HS-27A (cell line): ENCODE measurements at places on chromosomes 1 and 21.

- DNase-seq = peak; percentile 94
Observed at GRCh38 chr1:100597061-100597741, 59.3 kb downstream of the GPR88 start.

DNA sequence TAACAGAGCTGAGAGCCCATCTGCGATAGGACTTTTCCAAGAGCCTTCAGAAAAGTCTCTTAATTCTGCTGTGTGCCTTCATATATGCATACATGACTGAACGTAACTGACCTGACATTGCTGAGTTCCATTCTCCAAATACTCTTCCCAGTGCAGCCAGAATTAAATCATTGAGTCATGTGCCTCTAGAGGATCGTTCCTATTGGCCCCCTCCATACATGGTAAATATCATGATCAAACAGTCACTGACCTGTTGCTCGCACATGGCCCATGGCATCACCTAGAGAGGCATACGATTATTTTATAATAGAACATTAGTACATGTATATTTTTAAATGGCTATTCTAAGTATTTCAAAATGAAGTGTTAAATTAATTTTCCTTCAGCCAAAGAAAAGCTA lies 186.8 kb downstream of the PBX1 start:
- DNase-seq = no peak

GRCh38 chr1:230317823-230318819 lies 108.0 kb downstream of the PGBD5 start:
- no peak for DNase-seq

DNA sequence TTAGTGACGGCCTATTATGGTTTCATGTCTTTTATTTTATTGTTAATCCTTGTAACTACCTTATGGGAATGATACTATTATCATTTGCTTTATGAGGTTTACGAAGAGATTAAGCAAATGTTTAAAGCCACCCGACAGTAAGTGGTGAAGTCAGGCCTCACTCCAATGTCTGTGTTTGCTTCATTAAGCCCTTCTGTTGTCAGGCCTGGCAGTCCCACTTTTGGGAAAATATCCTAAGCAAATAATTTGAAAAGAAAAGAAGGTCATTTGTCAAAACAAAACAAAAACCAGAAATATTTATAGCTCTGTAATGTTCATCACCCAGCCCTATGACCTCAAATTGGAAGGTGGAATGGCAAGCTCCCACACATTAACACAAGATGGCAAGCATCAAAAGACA lies 40.7 kb upstream of the USP24 start:
- DNase-seq = no peak

DNA sequence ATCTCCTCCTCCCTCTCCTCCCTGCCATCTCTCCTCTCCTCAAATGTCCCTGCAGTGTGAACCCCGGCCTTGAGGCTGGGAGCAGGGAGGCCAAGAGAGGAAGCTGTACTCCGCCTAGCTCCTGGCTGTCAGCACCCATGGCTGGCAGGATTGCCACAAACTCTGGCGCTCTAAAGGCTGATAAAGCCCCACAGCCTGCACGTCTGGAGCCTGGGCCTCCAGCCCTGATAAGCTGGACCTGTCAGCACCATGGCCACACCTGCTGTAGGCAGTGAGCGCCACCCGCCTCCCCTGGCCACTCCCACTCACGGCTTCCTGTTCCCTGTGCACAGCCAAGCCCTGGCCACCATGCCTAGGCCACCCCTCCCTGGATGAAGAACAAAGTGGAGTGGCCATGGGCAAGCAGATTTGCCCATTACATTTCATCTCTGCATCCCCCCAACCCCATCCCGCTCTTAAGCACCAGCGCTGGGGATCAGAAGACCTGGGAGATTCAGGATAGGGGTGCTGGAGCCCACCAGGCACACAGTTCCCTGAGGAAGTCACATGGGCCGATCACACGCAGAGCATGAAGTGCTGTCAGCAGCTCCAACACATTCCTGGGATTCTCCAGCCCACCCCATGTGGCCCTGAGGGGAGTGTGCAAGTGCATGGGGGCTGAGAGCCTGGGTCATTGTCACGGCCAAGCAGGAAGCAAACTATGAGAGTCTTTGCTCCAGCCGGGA lies 24.2 kb upstream of the NPPB start:
- DNase-seq = no peak

DNA sequence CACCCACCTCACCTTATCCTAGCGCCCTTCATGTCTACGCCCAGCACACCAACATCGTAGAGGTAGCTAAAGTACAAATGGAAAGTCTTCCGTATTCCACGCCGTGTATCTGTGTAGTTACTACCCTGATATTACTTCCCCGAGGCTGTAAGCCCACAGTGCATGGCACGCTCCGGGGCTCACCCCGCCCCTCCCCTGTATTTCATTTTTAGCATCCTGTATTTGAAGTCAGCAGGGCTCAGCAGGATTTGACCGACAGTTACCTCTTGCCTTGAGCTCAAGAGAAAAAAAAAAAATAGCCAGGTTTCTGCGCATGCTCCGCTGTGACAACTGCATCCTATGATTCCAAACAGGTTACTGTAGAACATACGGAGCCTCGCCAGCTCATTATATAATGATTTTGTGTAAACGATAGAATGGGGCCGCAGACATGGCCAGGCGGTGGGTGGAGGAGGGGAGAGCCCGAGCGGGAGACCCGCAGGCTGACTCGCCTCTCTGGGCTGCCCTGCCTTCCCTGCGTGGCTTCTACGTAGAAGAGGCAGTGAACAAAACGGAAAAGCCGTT lies 1.3 kb downstream of the ABCG1 start:
- DNase-seq = no peak

DNA sequence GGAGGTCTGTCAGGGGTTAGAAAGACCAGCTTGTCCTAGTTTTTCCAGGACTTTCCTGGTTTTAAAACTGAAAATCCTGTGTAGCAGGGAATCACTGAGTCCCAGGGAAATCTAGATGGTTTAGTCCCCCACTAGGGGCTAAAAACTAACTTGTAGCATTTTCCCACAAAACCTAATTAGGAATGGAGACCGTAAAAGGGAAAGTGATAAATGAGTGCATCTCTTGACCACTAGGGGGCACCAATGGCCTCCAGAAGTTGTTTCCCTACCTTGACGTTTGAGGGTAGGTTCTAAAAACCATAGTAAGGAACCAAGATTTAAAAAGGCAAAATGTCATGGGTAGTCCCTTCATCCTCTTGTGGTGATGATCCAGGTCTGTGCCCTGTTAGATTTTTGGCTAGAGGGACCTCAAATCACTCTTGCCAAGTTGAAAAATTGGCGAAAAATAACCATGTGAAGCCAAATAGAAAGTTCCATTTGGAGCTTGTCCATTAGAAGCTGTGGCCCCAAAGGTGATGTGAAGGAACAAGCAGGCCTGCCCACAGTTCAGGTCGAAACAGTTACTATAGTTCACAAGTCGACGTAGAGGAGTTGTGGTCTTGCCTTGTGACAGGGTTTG lies 24.5 kb downstream of the CLIC6 start:
- DNase-seq = peak; percentile 5

DNA sequence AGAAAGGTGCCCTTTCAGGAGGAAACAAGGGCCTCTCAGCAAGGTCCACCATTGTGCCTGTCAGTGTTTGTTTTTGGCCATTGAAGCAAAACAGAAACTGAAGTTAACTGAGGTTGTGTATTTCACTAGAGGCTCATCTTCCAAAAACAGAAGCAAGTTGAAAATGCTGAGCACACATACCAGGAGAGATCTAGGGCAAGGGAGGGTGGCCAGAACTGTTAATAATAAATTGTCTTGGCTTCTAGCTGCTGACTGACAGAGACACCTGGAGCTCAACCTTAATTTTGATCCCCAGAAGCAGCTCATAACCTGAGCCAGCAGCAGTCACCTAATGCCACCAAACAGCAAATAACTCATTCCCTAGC lies 5.2 kb downstream of the AGMAT start:
- DNase-seq = no peak

- DNase-seq = no peak
Observed at GRCh38 chr1:88022516-88022915, 661.6 kb upstream of the PKN2 start.

DNA sequence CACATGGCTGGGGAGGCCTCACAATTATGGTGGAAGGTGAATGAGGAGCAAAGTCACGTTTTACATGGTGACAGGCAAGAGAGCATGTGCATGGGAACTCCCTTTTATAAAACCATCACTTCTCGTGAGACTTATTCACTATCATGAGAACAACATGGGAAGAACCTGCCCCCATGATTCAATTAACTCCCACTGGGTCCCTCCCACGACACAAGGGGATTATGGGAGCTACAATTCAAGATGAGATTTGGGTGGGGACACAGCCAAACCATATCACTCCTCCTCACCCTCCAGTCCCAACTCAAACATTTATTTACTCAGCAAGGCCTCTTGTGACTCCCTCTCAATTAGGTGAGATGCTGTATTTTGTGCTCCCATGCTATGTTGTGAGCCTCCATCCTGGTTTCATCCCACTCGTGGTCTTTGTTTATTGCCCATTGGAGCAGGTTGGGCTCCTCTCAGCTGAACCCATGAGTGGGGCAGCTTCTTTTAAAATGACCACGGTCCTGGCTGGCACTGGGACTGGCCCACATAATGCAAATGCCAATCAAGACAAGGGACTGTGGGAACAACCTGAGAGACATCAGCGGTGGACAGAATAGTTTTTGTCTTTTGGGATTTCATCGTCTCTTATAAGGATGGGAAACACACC lies 28.8 kb downstream of the IRF2BP2 start:
- DNase-seq = no peak

- no peak for DNase-seq
Observed at GRCh38 chr1:118979754-118980575, 8.2 kb downstream of the TBX15 start.

DNA sequence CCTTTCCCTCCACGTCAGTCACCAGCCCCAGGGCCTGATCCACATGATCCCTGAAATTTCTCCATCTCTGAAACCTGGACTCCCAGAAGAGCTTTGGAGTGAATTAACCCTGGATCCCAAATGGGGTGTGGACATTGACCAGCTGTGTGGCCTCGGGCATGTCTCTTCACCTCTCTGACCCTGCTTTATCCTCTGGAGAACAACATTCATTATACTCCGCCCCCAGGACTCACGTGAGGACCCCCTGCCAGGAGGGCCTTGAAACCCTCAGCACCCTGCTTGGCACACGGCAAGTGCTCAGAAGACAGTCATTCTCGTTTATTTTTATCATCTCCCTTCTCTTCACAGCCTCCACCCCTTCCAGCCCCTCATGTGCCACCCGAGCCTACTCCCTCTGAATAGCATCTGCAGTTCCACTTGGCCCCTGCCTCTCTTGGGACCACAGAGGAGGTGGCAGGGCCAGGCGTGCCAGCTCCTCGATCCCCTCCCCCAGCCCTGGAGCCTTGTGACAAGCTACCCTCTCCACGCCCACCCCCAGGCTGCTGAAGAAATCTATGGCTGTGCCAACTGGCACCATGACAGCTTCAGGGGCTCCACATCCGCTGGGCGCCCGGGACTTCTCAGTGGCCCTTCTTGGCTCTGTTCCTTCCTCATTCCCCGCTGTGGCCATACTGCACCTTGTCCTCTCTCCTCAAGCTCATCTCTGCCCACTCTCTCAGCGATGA lies 18.0 kb downstream of the ADGRB2 start:
- DNase-seq = no peak

- DNase-seq = no peak
Observed at GRCh38 chr1:66444438-66445265, 89.3 kb upstream of the SGIP1 start.

DNA sequence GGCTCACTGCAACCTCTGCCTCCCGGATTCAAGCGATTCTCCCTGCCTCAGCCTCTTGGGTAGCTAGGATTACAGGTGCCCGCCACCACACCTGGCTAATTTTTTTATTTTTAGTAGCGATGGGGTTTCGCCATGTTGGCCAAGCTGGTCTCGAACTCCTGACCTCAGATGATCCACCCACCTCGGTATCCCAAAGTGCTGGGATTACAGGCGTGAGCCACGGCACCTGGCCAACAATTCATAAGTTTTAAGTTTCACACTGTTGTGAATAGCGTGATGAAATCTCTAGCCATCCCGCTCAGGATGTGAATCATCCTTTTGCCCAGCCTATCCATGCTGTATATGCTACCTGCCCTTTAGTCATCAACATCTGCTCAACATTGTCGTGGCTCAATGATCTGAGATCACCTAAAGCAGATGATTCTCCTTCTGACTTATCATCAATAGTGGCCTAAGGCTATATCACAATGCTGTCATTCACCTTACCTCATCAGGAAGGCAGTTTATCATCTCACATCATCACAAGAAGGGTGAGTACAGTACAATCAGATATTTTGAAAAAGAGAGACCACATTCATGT lies 2.6 kb downstream of the PFDN2 start:
- DNase-seq = peak; percentile 65

- no peak for DNase-seq
Observed at GRCh38 chr1:2237773-2238172, 9.7 kb downstream of the SKI start.

DNA sequence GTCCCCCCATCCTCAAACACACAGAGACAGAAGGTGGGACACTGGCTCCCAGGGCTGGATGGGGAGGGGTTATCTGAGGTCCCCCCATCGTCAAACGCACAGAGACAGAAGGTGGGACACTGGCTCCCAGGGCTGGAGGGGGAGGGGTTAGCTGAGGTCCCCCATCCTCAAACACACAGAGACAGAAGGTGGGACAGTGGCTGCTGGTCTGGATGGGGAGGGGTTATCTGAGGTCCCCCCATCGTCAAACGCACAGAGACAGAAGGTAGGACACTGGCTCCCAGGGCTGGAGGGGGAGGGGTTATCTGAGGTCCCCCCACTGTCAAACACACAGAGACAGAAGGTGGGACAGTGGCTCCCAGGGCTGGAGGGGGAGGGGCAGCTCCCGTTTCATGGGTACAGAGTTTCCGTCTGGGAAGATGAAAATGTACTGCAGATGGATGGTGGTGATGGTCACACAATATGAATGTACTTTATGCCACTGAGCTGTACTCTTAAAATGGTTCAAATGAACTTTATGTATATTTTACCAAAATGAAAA lies 69.2 kb downstream of the SCCPDH start:
- no peak for DNase-seq

DNA sequence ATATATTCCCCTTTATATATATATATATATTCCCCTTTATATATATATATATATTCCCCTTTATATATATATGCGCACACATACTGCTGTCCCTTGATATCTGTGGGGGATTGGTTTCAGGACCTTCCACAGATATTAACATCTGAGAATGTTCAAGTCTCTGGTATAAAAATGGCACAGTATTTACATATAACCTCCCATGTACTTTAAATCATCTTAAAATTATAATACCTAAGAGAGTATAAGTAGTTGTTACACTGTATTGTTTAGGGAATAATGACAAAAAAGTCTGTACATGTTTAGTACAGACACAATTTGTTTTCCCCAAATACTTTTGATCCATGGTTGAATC lies 45.8 kb downstream of the NR5A2 start:
- no peak for DNase-seq

GRCh38 chr1:7207875-7208646 lies 422.8 kb downstream of the CAMTA1 start:
- DNase-seq = peak; percentile 42

GRCh38 chr1:87754139-87754538 lies 425.5 kb downstream of the LMO4 start:
- no peak for DNase-seq

DNA sequence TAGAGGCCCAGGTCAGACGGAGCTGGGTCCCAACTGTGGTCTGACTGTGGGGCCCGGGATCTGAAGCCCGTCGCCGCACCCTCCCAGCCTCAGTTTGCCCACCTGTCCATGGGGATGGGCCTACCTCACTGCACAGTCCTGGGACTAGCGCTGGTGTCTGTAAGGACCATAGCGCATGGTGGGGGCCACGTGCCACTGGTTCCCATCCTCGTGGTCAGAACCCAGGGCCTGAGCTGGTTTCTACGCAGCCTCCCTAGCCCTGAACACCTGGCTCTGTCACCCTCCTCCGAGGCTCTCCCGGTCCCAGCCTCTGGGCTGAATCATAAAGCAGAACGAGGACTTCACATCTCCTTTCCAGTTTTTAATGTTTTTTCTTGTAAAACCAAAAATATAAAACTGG lies 46.7 kb downstream of the DMRTB1 start:
- no peak for DNase-seq
